ENCODE measurements at places on chromosomes 7 and 10.

DNA sequence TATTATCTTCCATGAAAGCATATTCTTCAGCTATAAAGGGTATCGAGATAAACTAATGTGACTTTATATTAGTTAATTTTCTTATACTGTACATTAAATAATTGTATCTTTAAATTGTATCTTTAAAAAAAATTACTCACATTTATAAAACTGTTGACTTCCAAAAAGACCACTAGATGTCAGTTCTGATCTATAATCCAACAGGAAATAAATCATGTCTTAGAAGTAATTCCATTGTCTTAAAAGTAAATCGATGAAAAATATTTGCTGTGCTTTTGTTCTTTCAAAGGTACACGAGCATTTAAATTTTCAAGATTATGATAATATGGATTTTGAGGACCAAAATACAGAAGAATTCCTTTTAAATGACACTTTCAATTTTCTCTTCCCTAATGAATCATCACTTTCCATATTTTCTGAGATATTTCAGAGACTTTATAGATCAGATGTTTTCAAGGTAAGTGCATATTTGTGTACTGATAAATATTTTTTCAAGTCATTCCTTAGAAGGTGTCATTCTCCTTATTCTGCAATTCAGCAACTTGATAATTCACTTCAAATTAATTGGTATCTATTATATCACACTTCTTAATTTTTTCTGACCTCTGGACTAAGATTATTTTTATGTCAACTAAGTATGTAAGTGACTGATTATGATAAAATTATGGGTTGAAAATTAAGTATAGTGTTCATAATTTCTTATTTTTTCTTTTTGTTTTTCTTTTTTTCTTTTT is 138.5 kb downstream of the CPED1 start:
- DNase-seq = no peak

- DNase-seq = no peak
Measured at GRCh38 chr10:63919575-63920279, 398.5 kb downstream of the REEP3 start.

- DNase-seq = no peak
Measured at GRCh38 chr7:50262446-50262845, 42.1 kb upstream of the IKZF1 start.

DNA sequence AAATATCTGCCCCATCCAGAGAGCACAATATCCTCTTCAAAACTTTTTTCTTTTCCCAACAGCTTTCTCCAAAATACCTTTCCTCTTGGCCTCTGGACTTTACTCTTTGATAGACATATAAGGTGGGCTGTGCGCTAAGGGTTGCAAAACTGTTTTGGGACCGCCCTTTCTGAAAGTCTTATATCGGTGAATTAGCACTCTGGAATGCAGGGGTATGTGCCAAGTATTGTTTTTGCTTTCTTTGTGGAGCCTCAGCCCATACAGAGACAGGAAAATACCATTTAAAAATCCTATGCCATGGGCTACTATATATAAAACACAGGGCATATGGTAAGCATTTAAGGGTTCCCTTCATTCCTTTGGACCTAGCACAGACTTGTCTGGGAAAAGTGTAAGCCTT is 37.7 kb downstream of the PPP1R17 start:
- DNase-seq = no peak

GRCh38 chr10:88377510-88377909 is 205.6 kb downstream of the RNLS start:
- DNase-seq = no peak

GRCh38 chr7:38068461-38068860 is 109.6 kb upstream of the STARD3NL start:
- DNase-seq = no peak

DNA sequence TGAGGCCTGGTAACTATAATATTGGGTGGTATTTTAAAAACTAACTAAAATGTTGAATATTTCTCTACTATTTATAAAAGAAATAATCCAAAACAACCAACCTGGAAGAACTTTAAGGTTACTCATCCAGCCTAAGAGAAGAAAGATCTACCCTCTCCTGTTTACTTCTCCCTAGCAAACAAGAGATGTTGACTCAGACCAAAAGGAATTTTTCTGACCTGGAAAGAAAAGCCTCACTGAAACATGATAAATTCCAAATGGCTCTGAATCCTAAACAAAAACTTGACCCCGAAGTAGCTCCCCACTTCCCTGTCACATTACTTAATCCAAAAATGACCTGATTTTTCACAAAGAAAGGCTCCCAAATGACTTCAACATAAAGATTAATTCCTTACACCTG is 101.2 kb downstream of the PARD3 start:
- no peak for DNase-seq

- DNase-seq = no peak
Measured at GRCh38 chr10:30413996-30414576, 19.9 kb upstream of the MAP3K8 start.

DNA sequence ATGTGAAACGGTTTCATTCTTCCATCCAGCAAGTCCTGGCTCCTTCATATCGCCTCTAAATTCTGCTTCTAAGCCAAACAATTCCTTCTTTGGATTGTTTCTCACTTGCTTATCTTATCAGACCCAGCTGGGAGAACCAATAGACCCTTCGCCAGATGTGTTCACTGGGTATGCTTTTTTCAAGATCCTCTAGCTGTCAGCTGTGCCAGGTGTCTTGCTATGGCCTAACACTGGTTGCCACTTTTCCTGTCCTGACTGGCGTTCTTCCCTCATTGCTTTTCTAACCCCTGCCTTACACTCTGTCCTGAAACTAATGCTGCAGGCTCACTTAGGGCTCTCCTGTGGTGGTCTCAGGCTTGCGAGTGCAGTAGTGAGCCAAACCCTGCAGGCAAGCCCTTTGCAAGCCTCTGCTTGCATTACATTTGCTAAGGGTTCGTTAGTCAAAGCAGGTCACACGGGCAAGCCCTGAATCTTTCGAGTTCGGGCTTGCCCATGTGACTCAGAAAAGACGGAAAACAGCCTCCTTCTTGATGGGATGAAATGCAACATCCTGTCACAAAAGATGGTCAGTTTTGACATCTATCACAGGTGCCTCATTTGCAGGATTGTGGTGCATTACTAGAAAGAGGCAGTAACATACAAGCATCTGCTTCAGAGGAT is 92.8 kb downstream of the VWC2 start:
- DNase-seq = no peak

DNA sequence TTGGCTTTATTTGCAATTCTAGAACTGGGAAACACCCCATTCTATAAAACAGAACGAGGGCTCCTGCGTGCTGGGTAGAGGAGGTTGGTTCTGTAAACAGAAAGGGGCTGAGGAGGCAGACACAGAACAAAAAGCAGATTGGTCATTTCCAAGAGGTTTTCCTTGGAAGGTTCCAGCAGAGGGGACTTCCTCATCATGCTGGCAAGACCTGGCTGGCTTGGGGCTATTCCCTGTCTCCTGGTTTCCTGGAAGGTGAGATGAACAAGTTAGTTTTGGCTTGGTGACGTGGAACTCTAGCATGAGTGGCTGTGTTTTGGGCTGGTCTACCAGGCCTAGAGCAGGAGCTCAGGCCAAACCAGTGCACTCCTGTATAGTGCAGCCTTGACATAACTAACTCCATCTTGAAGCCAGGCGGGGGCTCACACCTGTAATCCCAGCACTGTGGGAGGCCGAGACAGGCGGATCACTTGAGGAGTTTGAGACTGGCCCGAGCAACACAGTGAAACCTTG is 26.1 kb upstream of the DNAJB6 start:
- DNase-seq = no peak

DNA sequence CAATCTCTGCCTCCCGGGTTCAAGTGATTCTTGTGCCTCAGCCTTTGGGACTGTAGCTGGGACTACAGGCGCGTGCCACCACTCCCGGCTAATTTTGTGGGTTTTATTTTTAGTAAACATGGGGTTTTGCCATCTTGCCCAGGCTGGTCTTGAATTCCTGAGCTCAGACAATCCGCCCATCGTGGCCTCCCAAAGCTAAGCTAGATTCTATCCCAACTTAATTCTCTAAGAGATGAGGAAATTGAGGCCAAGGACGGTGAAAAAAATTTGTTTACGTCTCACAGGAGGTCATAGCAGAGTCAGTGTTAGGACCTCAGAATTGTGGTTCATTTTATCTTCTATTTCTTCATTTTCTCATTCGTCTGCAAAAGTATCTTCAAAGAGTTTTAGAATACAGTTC is 6.1 kb downstream of the CCAR1 start:
- no peak for DNase-seq

DNA sequence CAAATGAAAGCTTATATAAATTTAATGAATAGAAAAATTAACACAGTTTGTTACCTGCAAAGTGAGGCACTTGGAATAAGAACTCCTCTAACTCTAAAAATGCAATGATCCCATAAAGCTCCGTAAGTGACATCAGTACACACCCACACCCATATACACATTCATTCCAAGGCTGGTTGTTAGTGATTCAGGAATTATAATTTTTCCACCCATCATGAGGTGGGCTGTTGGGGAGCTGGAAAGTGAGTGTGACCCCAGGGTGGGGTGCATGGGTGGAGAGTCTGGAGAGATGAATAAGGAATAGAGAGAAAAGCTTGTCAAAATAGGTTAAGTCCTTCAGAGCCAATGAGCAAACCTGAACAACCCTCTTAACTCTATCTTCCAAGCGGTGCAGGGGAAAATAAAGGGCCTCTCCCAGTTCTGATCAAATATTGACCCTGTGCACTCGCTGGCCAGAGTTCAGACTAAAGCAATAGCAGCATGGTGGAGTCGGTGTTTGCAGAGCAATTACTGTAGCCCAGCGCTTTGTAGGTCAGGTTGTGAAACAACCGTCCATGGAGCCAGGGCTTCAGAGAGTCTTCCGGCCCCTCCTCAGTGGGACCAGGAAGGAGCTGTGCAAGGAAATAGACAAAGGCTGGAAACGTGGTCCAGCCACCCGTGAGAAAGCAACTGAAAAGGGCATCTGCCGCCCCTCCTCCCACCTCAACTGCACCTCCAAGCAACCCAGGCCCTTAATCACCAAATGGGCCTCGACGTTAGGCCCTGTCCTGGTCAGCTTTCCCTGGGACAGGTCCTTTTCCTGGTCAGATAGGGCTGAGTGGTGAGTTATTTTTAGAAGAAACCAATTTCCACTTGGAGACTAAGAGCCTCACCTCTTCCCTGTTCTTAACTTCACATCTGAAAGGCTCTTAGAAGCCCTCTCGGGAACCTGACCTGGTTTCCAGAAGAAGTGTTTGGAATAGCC is 61.2 kb downstream of the SH3PXD2A start:
- no peak for DNase-seq

DNA sequence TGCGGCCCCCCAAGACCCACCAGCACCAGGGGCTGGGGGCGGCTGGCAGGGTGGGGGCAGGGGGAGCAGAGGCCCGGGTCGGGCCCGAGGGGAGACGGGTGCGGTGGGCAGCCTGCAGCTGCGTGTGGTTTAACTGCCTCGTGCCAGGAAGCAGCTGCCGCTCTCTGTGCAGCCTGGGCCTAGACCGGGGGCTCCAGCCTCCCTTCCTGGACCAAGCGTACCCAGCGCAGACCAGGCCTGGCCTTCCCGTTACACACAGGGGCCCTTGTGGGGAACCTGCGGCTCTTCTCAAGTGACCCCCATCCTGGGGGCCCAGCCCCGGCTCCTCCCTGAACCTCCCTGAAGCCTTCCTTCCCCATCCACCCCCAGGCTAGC is 6.6 kb upstream of the INTS1 start:
- no peak for DNase-seq

GRCh38 chr10:44881649-44882048 is 29.5 kb upstream of the TMEM72 start:
- DNase-seq = no peak

DNA sequence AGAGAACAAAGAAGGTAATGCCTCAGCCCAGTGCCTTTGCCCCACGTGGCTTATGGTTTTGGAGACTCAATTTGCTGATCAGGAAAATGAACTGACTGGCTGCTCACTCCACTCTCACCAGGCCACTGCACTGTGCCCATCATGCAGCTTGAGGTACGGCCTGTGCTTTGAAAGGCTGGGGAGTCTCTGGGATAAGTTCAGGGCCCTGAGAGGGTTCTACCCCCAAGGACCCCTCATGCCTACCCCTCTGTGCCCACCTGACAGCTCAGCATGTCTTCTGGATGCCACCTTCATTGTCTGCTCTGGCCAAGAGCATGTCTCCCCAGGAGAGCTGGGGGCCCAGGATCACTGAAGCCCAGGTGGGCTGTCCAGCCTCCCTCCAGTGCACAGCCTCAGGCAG is 45.5 kb upstream of the ZNF722 start:
- DNase-seq = no peak

GRCh38 chr7:74283858-74284447 is 5.3 kb upstream of the CLIP2 start:
- DNase-seq = no peak

DNA sequence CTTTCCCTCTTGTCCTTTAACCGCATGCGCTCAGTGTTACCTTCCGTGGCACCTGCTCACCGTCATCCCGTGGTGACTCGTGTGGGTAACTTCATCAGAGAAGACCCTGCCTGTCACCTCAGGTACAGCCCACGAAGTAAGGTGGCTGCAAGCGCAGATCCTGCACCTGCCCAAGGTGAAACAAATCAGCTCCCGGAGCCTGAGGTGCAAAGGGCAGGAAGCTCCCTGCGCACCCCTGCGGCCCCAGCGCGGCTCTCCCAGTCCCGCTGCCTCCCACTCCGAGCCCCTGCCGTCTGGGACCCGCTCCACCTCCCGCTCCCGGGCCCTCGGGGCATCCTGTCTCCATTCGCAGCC is 110.9 kb upstream of the LANCL2 start:
- DNase-seq = no peak

- no peak for DNase-seq
Measured at GRCh38 chr7:37441816-37442215, 6.8 kb downstream of the ELMO1 start.

DNA sequence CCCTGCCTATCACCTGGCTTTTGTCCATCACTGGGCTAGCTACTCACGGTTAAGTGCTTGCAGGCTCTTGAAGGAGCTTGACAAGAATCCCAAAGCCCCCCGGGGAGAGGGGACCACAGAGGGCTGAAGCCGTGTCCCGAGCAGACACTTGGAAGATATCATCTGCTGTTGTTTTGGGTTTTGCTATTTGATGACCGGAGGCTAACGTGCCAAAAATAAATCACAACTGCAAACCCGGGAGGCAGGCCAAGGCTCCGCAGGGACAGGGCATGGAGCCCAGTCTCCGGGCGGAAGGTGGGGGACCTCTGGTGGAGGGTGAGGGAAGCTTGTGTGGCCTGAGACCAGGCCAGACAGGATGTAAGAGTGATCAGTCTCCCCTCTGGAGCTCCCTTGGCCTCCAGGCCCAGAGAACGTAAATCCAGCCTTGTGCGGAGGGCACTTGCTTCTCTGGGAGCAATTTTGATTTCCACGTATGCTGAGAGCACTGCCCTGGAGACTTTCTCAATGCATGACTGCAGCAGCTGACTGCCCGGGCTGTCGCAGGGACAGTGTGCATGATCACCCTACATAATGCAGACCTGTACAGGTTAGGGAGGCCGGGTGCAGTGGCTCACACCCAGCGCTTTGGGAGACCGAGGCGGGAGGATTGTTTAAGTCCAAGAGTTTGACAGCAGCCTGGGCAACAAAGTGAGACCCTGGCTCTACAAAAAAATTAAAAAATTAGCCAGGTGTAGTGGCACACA is at the start of gene PHKG1:
TSS of gene PHKG1 (minus strand) at position 164 of the 743 bp plus-strand sequence. CDS start 4,011 bp downstream, outside the sequence.
- no peak for DNase-seq

DNA sequence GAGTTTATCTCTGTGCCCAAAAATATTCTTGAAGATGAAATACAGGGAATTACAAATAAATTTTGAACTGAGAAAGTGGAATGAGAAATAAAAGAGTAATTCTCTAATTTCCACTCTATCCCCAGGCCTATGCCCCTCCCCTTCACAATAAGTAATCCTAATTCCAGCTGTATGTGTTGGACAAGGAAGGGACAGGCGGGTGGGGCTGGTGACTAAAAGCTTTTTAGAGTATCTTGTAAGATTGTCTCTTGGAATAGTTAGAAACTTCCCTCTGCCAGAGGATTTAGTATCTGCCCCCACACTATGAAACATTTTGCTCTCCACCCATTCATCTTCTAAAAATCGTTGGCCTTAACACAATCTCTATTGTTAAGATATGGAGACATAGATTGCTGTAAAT is 199.2 kb downstream of the MBL2 start:
- DNase-seq = no peak
